ENCODE measurements at places on chromosomes 5 and 9.

GRCh38 chr5:41747301-41747700 lies 122.9 kb downstream of the OXCT1 start:
- no peak overlapping the region for H3K27ac ChIP-seq
- no peak for DNase-seq
- H3K4me3 ChIP-seq, result no peak overlapping the region

DNA sequence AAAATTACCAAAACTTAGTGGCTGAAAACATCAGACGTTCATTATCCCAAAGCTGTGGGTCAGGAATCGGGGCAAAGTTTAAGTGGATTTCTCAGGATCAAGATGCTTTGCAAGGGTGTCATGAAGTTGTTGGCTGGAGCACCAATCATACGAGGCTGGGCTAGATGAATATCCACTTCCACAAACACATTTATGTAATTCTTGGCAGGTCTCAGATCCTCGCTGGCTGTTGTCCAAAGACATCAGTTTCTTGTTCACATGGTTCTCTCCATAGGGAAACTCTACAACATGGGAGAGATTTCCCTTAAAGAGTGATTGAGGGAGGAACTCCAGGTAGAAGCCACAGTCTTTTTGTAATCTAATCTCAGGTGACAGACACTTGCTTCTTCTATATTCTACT lies 20.2 kb upstream of the CCDC192 start:
- H3K27me3 ChIP-seq, result peaks cover 3% of the 10 kb centered on the region
- DNase-seq, result no peak
- H3K27ac ChIP-seq, result no peak overlapping the region
- H3K36me3 ChIP-seq, result no peaks in the 10 kb centered on the region
- no peaks in the 10 kb centered on the region for H3K4me1 ChIP-seq

DNA sequence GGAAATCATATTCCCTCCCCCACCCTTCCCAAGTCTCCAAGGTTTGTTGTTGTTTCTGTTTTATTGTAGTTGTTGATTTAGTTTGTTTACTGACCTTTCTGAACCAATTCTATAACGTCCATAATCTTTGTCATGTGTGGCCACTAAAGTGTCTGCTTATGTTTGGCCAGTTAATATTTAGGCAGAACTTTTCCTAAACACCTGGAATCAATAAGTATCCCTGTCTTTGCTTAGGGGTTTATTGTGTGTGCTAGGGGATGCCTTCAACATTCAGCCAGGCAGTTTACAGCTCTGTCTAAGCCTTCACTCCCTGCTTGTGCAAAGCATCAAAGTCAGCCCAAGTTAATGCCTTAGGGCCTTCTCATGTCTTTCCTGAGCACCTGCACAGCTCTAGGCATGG lies 16.9 kb upstream of the LECT2 start:
- no peaks in the 10 kb centered on the region for H3K36me3 ChIP-seq
- no peak overlapping the region for H3K27ac ChIP-seq

DNA sequence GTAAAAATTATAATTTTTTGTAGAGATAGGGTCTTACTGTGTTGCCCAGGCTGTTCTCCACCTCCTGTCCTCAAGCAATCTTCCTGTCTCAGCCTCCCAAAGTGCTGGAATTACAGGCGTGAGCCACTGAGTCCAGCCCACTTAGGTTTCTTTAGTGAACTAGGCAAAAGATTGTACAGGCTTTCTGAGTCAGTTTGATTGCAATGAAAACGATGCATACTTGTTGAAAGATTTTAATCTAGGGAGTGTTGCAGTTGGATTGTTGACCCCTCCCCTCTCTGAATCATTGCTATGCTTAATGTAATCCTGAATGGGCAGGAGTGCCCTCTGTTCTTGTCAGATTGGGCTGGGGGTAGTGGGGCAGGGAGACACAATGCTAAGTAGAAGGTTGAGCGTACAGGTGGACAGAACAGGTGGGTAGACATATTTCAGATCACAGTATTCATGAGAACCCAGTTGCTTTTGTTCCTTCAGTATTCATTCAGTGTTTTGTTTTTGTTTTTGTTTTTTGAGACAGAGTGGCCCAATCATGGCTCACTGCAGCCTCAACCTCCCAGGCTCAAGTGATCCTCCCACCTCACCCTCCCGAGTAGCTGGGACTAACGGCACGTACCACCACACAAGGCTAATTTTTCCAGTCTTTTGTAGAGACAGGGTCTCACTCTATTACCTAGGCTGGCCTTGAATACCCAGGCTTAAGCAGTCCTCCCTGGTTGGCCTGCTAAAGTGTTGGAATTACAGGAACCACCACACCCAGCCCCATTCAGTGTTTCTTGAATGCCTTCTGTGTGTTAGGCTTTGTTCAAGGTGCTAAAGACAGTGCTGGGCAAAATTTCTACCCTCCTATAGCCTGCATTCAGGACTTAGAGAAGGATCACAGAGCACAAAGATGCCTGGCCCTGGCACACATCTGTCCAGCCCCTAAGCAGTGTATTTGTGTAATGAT lies 70.1 kb downstream of the KIAA1958 start:
- no peak overlapping the region for H3K27ac ChIP-seq
- DNase-seq, result no peak
- no peaks in the 10 kb centered on the region for H3K36me3 ChIP-seq
- no peaks in the 10 kb centered on the region for H3K4me1 ChIP-seq
- no peaks in the 10 kb centered on the region for H3K27me3 ChIP-seq

Data from activated T-helper 1 cell treated with anti-CD3 and anti-CD28 coated beads, Interleukin-12 subunit alpha, Interleukin-12 subunit beta, Interleukin-2, Interleukin-4 antibody, amounts not matched to agents 30 ng/mL and 10 ng/mL and 1 ng/mL, durations not matched to agents 14 hours and 24 hours and 36 hours (primary cell).